Stimulated activated CD8-positive, alpha-beta memory T cell treated with anti-CD3 and anti-CD28 coated beads, Interleukin-2, amount 100 ng/mL, for 48 hours (primary cell): ENCODE measurements at places on chromosomes 1 and 21.

- no peak for DNase-seq
Observed at GRCh38 chr1:1303736-1304135, 4.0 kb downstream of the ACAP3 start.

DNA sequence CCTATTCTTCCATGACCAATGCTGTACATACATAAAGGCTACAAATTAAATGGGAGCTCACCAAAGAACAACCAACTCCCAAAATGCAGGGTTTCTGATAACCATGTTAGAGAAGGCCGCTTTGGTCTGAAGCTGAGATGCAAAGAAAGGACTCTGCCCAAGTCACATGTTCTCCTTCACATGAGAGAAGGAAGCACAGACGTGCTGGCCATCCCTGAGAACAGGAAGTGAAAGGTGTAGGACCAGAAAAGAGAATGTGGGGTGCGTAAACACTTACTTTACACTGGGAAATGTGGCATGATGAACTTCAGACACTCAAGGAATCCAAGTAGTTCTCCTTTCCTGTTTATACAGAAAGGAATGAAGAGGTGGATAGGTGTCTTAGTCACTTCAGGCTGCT is 31.7 kb upstream of the TADA1 start:
- no peak for DNase-seq

DNA sequence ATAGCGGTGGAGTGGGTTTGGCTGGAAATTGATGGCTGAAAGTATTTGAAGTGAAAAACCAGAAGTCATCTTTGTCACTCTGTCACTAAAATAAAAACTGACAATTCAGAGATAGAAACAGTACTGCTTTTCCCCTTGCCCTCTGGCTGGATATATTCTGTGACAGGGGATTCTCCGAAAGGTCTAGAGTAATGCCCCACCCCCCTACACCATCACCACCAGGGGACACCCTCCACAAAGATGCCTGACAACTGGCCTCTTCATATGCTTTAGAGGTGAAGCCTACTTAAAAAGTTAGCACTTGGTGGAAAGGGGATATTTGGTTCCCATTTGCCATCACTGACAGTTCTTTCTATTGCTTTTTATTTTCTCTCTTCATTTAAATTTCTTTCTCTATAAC is 73.5 kb downstream of the SGIP1 start:
- no peak for DNase-seq

DNA sequence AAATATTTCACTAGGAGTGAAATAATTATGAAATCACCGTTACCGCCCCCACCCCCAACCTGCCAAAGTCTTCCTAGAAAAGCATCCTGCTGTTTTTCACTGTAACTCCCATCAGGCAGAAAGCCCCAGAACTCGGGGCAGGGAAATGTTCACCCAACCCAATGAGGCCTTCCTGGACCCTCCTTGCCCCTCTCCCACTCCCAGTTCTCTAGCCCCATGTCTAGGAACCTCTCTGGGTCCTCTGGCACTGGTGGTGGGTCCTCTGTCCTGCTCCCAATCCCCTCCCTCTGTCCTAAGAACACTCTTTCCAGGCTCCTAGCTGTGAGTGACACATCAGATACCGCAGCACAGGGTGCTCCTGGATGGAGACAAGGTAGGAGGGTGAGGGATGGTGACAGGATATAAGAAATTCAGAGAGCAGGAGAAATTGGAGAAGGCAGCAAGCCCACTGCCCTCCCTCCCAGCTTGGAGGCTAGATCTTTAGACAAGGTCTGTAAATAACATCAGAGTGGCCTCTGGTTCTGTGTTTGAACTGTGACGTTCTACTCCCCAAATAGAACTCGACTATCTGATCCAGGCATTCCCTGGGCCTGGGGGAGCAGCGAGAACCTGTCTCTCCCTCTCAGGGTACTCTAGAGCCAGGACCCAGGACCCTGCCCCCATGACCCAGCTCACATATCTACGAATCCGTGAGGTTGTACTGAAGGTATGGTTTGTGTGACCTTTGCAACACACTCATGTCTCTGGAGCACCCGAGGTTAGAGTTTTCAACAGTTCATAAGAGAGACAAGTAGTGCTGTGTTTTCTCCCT is 23.3 kb upstream of the BTG2 start:
- DNase-seq: no peak

- no peak for DNase-seq
Observed at GRCh38 chr1:151043163-151043562, 4.4 kb upstream of the C1orf56 start.

DNA sequence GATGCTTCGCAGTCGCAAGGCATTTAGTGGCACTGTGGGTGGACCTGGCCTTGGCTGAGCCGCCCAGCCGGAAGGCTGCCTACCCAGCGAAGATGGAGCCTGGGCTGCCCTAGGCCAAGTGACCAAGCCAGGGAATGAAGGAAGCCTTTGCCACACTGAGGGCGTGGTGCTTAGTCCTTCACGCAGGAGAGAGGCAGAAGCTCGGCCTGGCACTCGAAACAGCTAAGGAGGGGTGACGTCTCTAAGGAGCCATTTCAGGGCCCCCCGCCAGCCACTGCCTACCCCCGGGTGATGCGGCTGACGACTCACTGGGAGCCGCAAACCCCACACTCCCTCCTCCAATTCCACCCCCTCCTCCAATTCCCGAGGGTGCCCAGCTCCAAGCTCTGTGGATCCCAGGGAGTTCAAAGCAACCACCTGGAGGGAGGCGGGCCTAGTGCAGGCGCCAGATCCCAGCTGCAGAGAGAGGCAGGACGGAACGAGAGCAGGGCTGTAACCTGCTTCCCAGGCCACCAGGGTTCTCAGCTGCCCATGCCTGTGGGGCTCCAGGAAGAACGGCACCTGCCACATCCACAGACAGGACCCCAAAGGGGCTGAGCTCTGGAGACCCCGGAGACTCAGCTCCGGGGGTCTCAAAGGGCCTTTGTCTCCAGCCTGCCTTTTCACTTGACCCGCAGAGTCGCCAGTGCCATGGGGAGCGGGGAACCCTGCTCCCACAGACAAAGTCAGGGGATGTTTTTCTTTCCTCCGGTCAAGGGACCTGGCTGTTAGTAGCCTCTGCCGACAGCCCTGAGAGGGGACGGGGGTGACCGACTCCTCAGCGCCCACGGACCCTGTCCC is 75.8 kb downstream of the ARHGEF16 start:
- DNase-seq: no peak
